ENCODE measurements at places on chromosomes 3 and 15.

DNA sequence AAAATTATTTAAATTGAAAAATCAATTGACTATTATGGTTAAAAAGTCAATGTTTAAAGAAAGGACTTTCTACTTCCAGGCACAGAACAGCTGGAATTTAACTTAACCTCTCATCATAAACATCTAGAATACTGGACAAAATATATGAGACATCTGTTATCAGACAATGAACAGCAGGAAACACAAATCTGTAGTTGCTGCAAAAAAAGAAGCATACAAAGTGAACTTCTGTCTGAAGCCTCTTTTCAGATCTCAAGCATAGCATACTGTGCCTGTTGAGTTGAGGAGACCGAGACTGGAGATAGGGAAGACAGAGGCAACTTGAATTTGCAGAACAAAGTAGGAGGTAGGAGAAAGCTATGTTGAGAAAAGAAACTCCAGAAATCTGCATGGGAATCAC lies 140.0 kb upstream of the CBLB start:
- no peak for DNase-seq

DNA sequence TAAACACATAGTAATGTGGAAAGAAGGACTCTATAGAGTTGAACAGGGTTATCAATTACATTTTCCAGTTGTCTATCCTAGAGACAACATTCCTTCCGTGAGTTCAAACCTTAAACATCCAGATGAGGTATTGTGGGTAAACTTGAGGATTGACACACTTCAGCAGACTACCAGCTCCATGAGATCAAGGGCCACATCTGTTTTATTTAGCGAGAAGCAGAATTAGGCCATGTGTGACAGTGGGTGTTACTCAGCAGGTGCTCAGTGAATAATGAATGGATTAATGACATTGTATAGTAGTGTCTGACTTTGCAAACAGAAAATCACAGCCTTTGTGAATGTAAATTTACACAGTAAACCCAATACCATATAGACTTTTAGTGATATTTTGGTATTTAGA lies 941.1 kb upstream of the CFAP20DC start:
- DNase-seq = no peak

DNA sequence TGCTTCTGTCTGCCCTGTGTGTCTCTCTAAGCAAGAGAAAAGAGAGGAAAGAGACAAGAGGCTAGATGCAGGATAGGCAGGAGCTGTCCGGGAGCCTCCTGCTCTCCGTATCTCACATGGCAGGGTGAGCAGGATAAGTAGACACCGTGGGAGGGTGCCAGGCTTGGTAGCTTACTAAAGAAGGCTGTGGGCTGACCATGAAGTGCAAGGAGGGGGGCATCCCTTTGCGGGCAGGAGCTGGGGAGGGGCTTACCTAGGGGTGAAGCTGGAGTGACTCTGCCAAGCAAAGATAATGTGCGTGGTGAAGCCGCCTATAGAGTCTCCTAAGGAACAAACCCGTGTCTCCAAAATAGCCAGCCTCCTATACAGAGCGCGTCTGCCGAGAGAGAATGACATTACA lies 33.7 kb upstream of the TMC3 start:
- no peak for DNase-seq

GRCh38 chr3:66481071-66482017 lies 19.5 kb downstream of the LRIG1 start:
- no peak for DNase-seq

GRCh38 chr3:19485267-19485666 lies 337.0 kb downstream of the KCNH8 start:
- DNase-seq = no peak

DNA sequence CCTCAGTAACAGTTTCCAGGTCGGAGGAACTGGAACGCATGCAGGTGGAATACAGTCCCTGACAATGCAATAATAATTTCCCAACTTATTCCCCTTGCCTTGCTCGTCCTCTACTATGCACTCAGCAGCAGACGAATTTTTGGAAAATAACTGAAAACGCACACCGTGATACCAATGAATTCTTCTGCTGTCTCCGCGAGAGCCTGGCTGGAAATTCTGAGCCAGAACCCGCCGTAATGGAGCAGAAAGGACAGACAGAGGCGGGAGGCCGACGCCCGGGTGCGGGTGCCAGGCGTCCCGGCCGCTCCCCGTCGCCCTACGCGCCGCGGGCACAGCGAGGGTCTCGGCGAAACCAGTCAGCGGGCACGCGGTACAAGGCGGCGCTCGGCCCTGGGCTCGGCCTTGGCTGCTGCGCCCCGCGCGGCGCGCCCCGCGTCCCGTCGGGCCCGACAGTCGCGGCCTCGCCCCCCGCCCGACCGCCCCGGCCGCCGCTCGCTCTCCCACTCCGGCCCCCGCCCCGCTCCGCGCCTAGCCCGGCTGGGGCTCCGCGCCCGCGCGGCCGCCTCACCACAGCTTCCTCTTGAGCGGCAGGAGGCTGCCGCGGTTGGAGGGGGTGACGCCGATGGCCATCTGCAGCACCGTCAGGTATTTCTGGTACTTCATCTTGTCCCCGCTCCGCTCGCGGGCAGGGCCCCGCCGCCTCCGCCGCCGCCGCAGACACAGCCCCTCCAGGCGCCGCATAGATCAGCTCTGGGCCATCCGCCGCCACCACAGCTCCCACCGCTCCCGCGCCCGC lies 114.5 kb upstream of the GOLGA8J start:
- peak; percentile 24 for DNase-seq

DNA sequence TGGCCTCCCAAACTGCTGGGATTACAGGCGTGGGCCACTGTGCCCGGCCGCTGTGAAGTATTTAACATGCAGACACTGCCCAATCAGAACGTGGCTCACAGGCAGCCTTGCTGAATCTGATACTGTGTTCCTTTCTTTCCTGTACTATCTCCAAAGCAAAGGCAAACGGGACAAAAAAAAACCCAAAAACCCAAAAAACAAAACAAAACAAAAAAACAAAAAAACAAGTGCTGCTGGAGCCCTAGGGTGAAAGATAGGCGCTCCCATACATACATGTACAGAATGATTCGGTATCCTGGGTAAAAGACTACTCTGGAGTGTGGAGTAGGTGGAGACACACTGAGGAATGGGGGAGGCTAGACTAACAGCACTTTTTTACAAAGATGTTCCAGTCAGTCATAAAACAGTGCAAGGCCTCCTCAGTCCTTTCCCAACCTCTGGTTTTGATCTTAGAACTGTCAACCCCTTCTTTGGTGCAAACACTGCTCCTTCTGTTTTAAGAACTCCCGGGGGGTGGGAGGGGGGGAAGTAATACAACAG lies 7.7 kb upstream of the MAP1A start:
- DNase-seq = no peak

GRCh38 chr3:101828691-101829436 lies 20.4 kb upstream of the NFKBIZ start:
- DNase-seq = peak; percentile 37

DNA sequence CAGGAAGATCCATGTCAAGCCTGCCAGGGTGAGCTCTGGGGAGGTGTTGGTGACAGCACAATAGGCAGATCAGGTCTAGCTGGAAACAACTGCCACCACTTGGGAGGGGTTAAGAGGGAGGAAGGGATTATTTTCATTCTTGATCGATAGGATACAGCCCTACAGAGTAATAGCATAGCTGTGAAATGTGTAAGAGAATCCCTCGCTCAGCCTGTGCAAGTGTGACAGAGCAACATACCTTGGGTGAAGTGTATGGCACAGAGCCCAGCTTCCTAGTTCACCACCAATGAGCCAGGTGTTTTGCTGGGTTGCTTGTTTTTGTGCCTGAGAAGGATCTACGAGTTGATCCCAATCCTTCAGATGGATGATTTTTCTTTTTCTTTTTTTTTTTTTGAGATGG lies 9.2 kb upstream of the DCUN1D1 start:
- no peak for DNase-seq

DNA sequence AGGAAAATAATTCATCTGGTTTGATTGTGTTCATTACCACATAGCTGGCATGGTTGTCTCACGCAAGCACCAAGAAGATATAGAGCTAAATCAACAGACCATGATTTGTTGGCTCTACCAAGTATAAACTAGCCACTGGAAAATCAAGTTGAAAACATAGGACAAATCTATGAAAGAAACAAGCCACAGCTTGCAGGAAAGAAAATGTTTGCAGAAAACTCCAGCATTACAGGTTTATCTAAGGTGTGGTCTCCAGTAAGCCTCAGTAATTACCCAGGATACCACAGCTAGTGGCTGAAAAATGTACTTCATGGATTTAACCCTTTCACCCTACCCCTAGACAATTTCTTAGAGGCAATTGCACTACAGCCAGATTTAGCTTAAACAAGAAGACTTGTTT lies 340.6 kb downstream of the SOX2 start:
- DNase-seq = no peak

Measured in GM03348 (cell line).